ENCODE measurements at places on chromosomes 7 and 10. TPM values are rescaled to one million over a fixed set of nuclear protein-coding genes. Genes with fewer than 3 reads are reported as not detected.

The INHBA gene
- total RNA-seq: not detected

The SKIDA1 gene
- 22.3 TPM for total RNA-seq

The ZNF487 gene
- total RNA-seq: 6.7 TPM

The HMX2 gene
- not detected for total RNA-seq

The TUBB8 gene
- total RNA-seq: 1.4 TPM

The MEST gene
- total RNA-seq: 4.6 TPM

The SAMD8 gene
- 18.2 TPM for total RNA-seq

The SPRN gene
- total RNA-seq: not detected

The PCDH15 gene
- total RNA-seq: not detected

The SEMA3A gene
- 0.34 TPM for total RNA-seq

The TMEM213 gene
- not detected for total RNA-seq

DNA sequence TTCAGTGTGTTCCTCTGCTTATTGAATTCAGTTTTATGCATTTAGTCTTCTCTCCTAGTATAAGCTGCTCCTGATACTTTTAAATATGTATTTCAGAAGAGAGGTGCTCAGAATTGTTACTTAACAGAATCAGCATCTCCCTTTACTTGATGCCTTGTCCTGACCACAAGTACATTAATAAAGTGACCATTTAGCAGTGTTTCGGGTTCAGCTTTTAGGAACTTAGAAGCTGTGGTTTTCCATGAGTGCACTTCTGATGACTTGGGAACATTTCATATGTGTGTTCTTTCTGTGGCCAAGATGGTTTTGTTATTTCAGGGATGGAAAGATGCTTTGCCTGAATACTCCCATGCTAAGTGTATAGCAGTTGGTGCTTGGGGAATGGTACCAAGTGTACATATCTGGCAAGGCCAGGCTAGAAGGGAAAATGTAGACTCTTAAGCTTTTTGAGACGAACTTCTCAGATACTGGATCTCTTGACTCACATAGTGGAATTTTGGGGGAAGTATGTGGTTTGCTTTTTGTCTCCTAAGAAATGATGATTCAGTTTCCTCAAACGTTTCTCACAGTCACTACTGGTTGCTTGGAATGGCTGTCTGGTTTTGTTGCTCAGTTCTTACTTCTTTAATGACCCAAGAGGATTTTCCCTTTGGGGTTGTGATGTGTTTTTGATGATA, 17.2 kb downstream of the SGPL1 start:
- no peak for DNase-seq

DNA sequence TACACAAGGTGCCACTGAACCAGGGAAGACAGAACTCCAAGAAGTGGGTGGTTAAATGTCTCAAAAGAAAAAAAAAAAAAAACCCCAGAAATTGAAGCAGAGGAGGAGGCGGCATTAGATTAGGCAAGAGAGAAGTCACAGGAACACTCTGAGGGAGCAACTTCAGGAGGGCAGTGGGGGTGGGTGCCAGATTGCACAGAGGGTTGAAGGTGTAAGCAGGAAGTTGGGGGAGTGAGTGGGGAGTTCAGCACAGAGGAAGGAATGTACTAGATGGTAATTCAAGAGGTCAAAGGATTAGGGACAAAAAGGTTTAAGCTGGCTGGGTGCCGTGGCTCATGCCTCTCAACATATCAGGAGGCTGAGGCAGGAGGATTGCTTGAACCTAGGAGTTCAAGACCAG, 110.0 kb upstream of the PDLIM1 start:
- no peak for DNase-seq

DNA sequence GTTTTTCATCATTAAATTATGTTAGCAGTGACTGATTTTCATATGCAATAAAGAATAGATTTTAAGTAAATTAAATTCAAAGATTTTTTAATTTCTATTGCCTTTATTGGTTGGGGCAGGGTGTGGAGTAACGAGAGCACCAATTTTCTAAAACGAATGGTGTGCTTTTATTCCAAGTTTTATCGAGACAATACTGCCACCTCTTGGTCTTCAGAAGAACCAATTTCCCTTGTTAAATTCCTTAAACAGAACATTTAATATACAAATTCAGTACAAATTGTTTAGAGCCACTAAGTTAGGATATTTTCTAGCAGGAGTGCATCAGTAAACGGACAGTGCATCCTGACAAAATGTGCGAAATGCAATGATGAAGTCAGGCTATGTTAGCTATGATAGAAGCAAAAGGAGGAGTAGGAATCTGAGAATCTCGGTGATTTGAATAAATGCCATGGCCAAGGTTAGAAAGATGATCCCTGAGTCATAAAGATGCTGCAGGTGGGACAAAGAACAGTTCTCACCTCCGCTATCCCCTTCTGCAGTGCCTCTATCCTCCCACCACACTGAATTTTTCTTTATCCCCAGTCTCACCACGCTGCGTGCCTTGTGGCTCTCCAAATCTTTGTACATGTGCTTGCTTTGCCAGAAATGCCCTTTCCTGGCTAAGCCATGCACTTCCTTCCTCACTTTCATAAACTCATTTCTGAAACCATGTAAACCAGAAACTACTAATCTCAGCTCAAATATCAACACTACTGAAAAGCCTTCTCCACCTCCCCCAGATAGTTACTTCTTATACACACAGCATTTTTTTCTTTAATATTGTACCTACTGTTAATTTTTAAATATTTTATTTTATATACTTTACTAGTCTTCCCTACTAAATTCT, 31.9 kb upstream of the AGBL3 start:
- DNase-seq: peak; percentile 61

GRCh38 chr10:79305515-79305914, 41.8 kb upstream of the PPIF start:
- no peak for DNase-seq

DNA sequence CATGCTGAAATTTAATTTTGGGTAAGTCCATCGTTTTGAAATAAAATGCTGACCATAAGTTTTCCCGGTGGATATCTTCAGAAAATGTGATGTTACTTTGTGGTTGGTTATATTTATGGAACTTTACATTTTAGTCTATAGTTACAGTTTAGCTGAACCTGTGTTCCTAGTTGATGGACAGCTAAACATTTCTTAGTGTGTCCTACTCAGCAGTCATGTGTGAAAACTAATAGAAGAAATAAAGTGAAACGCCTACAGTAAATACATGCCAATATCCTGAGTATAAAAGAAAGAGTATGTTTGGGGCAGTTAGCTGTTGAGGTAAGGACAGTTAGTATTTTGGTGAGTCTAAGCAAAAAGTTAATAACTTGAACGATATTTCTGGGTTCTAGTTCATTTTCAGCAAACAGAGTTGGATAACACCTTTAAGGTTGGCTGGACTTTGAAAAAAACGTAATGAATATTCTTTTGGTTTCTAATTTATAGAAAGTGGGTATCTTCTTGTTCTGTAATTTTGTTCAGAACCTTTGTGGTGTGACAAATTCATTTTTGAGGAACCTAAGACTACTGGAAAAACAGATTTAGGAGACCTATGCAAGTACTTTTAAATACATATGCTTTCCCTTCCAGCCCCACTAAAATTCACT, 28.7 kb downstream of the LCOR start:
- no peak for DNase-seq

DNA sequence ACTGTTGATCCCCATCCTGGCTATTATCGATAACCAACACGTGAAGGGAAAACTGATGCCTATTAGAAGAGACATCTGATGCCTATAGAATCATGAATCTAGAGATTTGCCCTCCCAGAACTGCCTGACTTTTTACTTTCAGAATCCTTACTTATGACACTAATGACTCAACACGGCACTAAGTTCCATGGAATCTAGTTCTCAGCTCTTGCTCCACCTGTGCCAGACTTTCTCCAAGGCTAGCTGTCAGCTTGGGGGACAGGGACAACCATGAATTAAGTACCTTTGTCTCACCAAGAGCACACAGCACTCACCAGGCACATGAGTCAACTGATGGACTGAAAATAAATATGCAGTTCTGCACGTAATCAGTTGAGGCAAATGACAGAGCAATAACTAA, 184.2 kb downstream of the FRMD4A start:
- DNase-seq: no peak

DNA sequence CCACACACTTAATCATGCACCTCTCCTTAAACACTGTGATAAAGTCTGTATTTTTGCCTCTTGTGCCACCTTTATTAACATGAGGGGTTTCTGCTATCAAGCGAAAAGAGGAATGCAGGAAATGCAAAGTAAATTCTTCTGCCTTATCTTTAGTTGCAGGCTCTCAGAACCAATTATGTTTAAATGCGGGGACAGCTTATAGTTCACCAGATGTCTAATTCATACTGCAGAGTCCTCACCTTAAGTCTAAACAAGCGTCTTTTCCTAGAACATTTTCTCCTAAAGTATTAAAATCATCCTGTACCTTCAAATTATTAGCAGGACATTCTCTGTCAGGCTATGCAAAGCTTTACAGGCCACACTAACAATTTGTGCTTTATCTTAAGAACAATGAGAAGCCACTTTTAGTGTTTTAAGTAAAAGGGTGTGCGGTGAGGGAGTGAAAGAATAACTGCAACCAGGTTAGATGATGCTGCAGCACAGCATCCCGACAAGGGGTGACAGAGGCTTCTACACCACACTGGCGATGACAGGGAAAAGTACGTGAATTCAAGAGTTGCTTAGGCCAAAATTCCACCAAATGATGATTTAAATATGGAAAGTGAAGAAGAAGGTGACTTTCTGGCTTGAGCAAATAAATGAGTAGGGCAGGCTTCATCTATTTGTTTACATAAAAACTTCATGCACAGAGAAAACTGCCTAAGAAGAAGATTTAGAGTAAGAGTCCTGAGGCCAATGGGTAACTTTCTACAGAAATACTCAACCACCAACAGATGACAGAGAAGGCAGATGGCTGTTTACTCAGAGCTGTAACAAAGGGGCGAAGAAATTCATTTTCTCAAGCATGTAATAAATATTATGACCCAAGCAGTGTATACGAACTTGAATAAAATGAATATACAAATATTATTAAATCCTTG, 36.0 kb downstream of the EZH2 start:
- no peak for DNase-seq

GRCh38 chr7:140899883-140900282, 24.8 kb downstream of the BRAF start:
- DNase-seq: peak; percentile 56

- no peak for DNase-seq
Observed at GRCh38 chr10:44280226-44281014, 104.5 kb downstream of the CXCL12 start.

DNA sequence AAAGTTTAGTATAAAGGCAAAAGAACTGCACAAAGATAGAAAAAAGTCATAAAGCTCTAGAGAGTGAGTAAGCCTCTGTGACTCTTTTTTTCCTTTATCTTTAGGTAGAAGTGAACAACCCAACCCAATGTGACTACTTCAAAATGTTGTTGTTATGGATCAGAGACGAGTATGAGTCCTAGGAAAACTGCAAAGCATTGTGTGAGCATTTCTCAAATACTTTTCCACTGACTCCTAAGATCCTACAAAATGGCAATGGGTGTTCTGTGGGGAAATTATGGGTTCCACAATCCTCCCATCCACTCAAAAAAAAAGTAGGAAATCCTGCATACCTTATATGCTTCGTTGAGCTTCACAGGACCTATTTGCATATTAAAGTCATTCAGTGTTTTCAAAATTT, 177.1 kb downstream of the DGKI start:
- no peak for DNase-seq

DNA sequence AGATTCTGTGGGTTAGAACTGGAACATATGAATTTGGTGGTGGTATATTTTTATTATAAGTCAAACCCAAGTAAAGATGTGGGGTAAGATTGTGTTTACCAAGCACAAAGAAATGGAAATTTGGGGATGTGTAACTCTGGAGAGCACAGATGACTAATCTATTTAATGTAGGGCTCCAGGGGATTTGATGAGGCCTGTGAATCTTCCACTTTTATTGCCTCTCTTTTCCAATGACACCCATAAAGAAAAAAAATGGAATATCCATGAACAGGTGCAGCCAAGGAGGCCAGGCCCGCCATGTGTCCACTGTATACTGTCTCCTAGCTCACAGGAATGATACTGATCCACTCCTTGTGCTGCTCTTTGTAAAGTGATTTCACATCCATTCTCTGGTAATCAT, 2.8 kb downstream of the SRGN start:
- no peak for DNase-seq

DNA sequence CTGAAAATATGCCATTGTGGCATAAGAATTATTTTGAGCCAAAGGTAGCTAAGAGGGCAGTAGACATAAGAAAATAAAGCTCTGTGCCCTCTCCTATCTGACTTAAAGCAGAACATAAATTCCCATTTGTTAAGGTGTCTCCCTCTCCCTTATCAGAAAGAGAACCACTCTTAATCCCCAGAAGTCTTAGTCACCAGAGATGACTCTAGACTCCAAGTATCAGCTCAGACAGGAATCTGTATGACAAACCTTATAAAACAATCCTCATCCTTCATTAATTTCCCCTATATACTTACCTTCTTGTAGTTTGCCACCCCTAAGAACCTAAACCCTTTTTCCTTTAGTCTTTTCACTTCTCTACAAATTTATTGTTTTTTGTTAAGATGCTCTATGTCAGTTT, 21.8 kb upstream of the PIP4K2A start:
- DNase-seq: no peak

- DNase-seq: no peak
Observed at GRCh38 chr7:78594156-78594555, 795.6 kb downstream of the PHTF2 start.

DNA sequence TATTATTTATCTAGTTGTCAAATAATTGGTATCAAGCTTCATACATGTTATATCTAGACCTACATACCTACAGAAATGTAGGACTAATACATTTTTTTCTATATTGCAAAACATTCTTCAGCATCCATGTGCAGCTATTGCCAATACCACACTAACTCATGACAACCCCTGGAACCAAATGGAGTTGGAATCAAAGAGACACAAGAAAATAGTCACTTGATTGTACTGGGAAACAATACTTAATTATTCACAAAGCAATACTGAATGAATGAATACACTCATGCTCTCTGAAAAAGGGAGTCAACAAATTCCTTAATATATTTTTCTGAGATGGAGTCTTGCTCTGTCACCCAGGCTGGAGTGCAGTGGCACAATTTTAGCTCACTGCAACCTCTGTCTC, 10.4 kb upstream of the CFAP43 start:
- DNase-seq: no peak

GRCh38 chr7:71363627-71364026, 231.7 kb downstream of the GALNT17 start:
- DNase-seq: no peak

DNA sequence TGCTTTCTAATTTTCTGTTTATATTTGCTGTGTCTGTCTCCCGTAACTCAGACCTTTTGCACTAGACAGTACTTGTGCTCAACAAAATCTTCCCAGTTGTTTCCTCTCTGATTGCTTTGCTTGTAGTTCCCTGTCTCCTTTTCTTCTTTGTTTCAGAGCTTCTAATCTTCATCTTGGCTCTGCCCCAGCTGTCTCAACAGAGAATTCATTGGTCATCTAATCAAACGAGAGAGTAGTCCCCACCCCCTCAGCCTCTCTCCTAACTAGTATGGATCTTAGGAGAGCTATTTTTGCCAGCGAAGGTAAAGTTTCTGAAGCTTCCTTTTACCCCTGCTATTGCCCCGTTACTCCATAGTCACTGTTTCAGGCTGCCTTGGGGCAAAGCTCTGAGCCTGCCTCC, 32.8 kb downstream of the SLC26A4 start:
- DNase-seq: no peak

GRCh38 chr10:131961777-131962662, 19.7 kb downstream of the BNIP3 start:
- DNase-seq: peak; percentile 66

- DNase-seq: no peak
Observed at GRCh38 chr7:103307503-103308231, 10.4 kb downstream of the PMPCB start.

GRCh38 chr7:7157887-7158271, 24.5 kb upstream of the C1GALT1 start:
- DNase-seq: no peak

- no peak for DNase-seq
Observed at GRCh38 chr7:151666886-151667285, 147.2 kb upstream of the RHEB start.

GRCh38 chr10:88542522-88542921, 40.6 kb downstream of the RNLS start:
- no peak for DNase-seq

Data from G401 (cell line).